ENCODE measurements at places on chromosomes 13 and 19.

DNA sequence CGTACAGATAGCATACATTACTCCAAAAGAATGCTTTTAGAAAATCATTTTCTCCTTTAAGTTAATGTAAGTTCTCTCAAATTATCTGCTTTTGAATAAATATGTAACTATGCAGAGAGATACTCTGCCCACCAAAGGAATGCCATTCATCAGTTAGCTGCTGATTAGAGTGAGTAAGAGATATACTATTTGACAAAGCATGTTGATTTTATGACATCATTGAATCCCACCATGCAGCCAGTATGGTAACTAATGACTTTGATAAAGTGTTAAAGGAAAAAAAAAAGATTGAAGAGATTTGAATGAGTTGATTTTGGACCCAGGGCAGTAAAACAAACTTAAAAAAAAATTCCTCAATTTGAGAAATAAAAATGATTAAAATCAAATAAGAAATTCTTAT lies 521.5 kb downstream of the SLITRK6 start:
- no peak for DNase-seq

DNA sequence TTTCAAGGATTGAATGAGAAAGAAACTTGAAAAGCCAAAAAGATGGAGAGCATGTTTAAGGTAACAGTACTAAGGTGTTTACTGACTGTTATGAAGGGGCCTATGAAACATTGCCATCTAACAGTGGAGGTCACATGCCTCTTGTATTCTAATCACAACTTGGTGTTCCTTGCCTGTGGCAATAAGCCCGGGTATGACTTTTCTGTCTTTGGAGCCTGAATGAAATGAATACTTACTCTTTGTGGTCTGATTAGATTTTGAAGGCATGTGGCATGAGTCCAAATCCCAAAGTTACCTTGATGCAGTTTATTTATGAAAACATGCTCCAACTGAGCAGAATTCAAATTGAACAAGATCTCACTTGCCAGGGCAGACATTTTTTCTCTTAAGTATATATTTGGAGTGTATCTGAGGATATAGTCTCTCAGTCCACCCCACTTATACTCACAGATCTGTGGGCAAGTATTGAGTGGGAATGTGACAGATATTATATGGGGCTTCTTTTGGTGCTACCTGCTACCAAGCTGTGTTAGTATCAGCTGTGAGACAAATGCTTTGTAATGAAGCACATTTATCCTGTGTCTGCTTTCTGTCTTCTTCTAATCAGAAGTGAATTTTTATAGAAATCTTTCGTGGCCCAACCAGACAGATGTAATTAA lies 67.5 kb downstream of the B3GLCT start:
- no peak for DNase-seq

GRCh38 chr13:59914556-59914955 lies 249.2 kb downstream of the DIAPH3 start:
- no peak for DNase-seq

GRCh38 chr19:12453495-12453894 lies 12.7 kb upstream of the ZNF443 start:
- no peak for DNase-seq

All from cortex of kidney (tissue), 1 donor.